ENCODE measurements at places on chromosomes 3 and 15.

DNA sequence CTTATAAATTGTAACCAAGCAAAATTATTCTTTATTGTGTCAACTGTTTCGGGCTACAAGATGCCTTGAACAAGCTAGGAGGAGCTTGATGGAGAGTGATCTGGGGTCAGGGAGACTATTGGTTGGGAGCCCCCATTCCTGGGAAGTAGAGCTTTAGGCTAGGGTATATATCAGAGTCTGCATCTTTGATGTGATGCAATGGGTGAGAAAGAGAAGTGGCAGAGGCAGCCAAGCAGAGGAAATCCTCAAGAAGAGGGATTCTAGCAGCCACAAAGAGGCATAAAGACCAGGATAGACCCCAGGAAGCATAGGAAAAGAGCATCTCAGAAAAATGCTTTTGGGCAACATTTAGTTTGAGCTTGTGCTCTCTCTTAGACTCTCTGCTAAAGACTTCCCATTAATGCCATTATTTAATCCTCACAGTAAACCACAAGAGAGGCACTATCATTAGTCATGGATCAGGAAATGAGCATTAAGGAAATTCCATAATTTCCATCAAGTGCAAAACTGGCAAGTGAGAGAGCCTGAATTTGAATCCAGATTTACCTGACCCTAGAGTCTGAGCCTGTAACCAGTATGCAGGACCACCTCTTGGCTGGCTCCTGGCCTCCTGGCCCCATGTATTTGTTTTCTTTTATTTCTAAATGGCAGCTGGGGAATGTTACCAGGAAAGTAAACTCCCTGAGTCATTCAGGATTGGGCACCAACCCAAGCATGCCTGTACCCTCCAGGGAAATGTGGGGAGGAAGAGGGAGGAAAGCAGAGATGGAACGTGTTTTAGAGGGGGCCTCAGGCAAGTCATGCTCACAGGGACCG is 118.7 kb downstream of the RPL22L1 start:
- DNase-seq: peak; percentile 98

DNA sequence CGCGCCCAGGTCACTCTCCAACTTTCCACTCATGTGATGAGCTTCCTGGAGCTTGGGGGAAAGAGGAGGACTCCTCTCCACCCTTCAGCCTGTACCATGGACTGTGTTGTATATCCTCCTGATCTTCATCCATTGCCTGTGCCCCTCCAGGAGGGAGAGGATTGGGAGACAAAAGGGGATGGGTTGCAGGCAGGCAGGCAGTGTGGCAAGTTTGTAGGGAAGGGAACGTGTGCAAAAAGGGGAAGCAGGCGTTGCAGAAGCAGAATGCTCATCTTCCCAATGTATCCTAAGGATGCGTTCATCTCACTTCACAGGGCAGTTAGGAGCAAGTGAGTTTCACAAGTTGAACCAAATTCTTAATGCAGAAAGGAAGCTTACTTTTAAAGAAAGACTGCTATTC is 28.1 kb upstream of the GHSR start:
- no peak for DNase-seq

DNA sequence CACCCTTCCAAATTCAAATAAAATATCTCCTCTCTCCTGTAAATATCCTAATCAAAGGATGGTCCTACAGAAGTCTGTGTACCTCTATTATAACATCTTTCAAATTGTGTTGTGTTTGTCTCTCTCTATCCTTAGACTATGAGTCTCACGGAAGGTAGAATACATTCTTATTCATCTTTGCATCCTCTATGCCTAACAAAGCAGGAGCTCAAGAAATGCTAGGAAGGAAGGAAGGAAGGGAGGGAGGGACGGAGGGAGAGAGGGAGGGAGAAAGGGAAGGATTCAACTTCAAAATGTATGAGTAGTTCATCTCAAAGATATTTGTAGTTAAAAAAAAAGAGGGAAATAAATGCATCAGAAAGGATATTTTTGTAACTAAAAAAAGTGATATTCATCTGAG is 150.0 kb downstream of the RTP4 start:
- DNase-seq: no peak

GRCh38 chr3:136142592-136142991 is 53.5 kb downstream of the MSL2 start:
- DNase-seq: peak; percentile 90

DNA sequence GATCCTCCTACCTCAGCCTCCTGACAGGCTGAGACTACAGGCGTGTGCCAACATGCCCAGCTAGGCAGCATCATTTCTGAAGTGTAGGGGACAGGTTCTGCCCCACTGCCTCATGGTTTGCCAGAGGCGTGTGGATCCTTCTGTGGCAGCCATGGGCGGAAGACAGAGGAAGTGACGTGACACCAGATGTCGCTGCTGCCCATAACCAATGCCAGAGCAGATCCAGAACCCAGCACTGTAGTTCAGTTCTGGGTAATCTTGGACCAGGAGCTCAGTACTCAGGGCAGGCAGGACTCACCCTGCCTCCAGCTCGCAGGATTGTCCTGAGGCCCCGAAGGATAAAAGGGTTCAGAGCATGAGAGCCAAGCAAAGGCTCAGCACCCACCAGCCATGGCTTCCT is 8.2 kb downstream of the RBPMS2 start:
- no peak for DNase-seq

DNA sequence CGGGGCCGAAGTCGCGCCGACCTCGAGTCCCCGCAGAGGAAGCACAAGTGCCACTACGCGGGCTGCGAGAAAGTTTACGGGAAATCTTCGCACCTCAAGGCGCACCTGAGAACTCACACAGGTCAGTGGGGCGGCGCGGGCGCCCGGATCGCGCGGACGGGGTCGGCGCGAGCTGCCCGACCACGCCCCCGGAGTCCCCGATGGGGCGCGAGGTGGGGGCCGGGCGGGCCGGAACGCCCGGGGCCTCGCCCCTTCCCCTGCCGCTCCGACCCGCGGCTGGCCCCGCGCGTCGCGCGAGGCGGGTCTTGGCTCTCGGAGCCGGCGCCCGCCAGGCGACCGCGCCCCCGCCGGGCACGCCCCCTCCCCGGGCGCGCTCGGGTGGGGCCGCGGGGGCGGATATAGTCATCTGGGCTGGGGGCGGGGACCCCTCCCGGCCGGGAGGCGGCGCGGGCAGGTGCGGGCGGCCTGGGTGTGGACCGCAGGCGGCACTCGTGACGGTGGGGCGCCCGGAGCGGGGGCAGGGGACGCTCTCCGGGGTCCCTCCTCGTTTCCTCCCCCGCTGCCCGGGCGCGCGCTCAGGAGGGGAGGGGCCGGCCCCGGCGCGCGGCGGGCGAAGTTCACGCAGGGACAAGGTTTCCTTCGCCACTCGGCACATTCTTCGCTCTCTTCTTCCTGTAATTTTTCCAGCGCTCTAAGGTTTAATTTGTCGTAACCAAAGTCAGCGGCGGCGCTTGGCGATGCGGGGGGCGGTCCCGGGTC is 1.2 kb downstream of the KLF13 start:
- DNase-seq: peak; percentile 24

DNA sequence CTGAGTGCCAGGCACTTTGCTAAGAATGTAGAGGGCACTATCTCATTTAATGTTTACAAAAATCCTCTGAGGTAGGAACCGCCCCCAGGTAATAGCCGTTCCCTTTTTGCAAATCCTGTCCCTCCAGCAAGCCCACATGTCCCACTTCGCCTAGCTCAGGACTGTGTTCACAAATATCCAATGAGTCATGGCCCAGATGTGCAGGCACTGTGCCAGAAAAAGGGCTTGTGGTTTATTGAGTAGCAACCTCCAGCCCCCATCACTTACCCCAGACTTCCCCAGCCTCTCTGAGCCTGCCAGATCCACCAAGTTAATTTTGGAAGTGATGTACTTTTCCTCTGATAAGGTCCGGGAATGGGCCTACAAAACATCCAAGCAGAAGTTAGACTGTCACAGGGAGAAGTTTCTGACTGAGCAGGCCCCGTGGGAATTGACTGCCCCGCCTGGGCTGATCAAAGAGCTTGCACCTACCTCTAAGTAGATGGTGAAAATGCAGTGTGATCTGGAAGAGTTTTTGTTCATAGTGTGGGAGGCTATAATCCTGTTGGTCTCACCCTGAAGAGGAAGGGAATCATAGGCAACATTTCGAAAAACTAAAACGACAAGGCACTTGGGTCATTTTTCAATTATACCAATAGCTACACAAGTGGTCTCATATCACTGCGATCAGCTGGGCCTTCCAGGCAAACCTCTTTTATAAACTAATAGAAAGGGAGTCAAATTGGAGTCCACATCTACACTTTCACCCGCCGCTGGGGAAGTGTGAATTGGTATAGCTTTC is 15.7 kb downstream of the KIF9 start:
- DNase-seq: peak; percentile 96

DNA sequence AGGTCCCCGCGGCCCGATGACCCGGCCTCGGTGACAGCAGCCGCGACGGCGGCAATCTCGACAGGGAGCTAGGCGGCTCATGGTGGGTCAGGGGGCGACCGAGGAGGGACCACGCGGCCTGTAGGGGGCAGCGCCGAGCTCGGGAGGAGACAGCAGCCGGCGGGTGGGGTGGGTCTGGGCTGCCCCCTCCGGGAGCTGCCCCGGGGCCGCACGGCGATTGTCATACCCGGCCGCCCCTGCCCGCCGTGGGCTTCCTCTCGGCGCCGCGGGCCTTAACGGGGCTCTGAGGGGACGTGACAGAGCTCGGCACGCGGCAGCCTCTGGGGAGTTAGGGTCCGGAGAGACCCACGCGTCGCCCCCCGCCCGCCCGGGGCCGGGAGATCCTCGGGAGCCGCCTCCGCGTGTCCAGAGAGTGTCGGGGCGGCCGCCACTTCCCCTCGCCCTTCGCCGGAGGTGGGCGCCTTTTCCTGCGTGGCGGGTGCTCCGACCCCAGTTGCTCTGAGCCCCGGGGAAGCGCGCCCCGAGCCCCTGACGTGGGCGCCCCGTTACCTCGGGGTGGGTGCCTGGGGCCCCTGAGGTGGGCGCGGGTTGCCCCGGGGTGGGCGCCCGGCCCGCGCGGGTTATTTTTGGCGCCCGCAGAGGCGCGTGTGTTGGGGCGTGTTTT is 539 bp upstream of the PLCL2 start:
- peak; percentile 49 for DNase-seq

GRCh38 chr3:32077260-32078084 is 28.9 kb upstream of the GPD1L start:
- no peak for DNase-seq

- no peak for DNase-seq
Observed at GRCh38 chr15:60385620-60386552, 11.9 kb downstream of the ANXA2 start.

GRCh38 chr3:16272588-16272987 is 7.6 kb downstream of the OXNAD1 start:
- no peak for DNase-seq

DNA sequence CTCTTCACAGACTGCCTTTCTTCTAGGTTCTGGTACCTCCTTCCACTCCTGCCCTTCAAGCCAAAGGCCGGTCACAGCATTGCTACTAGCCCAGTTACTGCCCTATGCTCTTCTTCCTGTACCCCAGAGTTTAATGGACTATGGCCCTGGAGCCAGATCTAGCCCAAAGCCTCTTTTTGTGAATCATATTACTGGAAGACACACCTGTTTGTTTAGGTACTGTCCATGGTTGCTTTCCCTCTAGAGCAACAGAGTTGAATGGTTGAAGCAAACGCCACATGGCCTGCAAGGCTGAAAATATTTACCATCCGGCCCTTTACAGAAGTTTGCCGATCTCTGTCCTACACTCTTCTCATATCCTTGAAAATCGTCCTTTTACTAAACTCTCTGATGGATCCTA is 47.0 kb downstream of the PDZRN3 start:
- DNase-seq: no peak

- peak; percentile 28 for DNase-seq
Observed at GRCh38 chr3:162217647-162218046, 721.0 kb downstream of the OTOL1 start.

DNA sequence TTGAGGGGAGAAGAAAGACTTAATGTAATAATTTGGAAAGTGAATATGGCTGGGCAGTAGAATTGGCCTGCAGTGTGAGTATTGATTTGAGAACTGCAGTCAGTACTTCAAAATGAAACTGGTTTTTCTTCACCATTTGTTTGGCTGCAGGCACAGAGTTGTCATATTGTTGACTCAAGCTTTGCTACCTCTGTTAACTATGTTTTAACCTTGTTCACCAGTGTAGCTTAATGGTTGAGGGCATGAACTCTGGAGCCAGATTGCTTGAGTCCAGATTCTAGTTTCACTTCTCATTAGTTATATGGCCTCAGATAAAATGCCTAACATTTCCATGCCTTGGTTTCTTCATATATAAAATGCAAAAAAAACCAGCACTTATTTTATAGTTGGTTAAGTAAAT is 64.1 kb downstream of the CFAP44 start:
- no peak for DNase-seq

DNA sequence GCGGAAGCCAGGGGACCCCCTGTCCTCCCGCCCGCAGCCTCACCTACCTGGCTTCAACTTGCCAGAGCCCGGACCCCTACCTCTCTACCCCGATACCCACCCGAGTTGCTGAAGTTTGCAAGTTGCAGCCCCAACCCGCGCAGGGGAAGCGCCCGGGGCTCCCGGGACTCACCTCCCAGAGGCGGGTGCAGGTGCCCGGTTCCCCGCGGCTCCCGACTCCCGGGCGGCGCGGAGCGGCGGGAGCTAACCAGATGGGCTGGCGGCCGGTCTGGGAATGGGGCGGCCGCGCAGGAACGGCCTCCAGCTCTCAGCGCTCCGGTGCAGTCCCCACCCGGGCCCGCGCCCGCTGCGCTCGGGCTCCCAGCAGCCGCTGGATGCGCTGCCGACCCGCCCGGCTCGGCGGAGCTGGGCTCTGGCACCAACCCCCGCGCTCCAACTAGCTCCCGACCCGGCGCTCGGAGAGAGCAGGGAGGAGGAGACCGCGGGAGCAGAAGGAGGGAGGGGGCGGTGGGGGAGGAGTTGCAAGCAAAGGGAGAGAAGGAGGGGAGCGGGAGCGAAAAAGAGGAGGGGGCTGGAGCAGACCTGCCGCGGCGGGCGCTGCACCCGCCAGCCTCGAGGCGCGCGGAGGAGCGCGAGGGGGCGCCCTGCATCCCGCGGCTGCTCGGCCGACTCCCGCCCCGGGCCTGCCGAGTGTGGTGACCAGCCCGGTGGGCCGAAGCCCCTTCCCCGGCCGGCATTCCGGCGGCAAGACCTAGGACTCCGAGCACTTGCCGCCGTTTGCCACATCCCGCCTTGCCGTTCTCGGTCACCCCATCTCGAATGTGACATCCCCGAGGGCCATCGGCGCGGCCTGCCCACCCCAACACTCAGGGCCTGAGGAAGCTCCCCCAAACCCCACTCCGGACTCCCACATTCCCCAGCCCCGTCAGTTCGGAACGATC is at the start of gene SEMA5B:
SEMA5B (minus strand) TSS at position 472 of the 941 bp plus-strand sequence. CDS start 66,500 bp downstream, outside the sequence.
- DNase-seq: no peak

GRCh38 chr3:197787412-197787811 is 3.6 kb upstream of the LRCH3 start:
- DNase-seq: no peak

- DNase-seq: no peak
Observed at GRCh38 chr3:133248389-133248788, 151.5 kb upstream of the BFSP2 start.
